ENCODE measurements at places on chromosomes 7 and 10.

GRCh38 chr10:110225441-110225755 is 18.0 kb downstream of the MXI1 start:
- no peak for DNase-seq

DNA sequence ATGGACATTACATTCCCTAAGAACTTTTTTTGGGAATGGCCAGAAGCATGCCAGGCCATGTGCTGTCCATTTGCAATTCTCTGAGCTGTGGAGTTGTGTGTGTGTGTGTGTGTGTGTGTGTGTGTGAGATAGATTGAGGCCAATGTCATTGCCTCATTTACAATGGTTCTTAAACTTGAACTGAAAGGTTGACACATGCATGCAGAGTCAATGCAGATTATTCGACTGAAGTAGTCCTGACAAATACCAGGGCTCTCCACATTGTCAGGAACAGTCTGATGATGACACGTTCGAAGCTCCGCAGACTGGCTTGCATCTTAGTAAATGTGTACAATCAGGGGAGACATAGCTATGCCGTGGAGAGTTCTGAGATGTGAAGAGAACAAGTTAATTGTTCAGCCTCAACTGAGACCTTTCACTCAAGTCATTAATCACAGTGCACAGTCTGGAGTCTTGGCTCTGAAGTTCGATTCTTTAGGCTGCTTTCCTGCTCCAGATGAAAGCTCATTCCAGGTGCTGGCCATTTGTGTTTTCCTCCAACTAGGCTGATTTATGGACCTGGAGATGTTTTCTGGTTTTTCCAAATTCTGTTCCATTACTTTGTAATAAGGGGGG is 921.9 kb downstream of the LRMDA start:
- DNase-seq: no peak

GRCh38 chr7:13986208-13986607 is 3.3 kb downstream of the ETV1 start:
- no peak for DNase-seq

- no peak for DNase-seq
These were observed 41.0 kb upstream of the C10orf120 start for GRCh38 chr10:122740640-122741039.

- no peak for DNase-seq
These were observed 283.6 kb downstream of the BICC1 start for GRCh38 chr10:58796242-58796641.

DNA sequence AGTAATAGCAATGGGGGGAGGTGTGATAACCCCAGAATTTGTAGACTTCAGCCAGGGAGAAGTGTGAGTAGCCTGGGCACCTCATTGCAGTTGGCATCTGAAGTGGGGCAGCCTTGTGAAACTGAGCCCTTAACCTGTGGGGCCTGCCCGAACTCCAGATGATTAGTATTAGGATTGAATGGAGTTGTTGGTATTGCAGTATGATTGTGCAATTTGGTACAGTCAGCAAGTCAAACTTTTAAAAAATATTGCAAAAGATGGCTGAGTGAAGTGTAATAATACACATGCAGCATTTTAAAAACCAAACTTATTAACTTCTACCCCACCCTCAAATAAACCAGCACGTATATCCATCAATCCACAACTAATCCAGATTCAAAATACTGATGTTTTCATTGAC is 9.3 kb downstream of the RBM33 start:
- no peak for DNase-seq

DNA sequence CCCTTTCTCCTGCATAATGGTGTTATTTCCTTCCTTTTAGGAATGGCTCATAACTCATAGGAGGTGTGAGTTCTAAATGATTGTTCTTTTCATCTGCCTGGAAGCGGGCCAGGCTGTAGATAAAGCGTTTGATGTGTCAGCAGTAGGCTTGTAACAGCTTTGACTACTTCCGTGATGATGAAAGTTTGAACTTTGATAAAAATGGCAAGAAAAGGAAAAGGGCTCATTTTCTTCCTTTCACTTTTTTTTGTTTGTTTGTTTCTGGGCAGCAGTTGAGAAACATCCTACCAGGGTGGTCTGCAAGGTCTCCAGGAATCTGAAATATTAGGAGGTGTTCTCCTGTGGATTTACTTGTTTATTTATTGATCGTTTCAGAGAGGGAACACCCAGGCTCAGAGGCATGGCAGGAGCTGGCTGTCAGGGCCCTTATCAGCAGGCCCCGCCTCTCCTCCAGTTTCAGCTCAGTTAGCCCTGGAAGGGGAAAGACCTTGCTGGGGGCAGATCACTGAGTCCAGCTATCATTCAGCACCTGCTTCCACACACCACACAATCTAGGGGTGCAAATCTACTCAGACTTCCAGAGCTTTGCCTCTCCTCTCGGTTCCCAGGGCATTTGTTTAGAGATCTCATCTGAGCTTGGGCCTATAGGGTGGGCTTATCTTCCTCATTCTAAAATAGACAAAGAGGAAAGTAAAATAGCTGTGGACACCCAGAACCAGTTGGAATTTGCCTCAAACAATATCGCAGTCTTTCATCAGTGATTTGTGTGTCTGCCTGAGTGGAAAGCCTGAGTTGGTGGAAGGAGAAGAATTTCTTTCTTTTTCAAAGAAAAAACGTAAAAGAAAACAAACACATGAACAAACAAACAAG is 130.9 kb downstream of the BMPER start:
- no peak for DNase-seq

DNA sequence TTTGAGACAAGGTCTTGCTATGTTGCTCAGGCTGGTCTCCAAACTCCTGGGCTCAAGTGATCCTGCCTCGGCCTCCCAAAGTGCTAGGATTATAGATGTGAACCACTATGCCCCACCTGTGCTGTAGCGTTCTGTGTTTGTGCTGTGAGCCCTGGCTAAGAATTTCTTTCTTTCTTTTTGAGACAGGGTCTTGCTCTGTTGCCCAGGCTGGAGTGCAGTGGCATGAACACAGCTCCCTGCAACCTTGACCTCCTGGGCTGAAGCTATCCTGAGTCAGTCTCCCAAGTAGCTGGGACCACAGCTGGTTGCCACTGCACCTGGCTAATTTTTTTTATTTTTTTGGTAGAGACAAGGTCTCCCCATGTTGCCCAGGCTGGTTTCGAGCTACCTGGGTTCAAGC is 11.4 kb downstream of the TSPAN13 start:
- no peak for DNase-seq

DNA sequence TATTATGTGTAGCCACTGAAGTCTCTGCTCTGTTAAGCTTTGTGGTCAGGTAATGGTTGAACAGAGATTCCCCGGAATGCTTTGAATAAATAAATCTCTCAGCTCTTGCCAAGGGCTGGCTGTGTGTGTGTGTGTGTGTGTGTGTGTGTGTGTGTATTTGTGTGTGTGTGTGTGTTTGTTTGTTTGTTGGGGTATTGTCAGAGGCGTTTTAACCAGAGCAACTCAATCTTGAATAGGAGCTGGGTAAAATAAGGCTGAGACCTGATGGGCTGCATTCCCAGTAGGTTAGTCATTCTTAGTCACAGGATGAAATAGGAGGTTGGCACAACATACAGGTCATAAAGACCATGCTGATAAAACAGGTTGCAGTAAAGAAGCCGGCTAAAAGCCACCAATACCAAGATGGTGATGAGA is 256.2 kb upstream of the CACNA2D1 start:
- no peak for DNase-seq

DNA sequence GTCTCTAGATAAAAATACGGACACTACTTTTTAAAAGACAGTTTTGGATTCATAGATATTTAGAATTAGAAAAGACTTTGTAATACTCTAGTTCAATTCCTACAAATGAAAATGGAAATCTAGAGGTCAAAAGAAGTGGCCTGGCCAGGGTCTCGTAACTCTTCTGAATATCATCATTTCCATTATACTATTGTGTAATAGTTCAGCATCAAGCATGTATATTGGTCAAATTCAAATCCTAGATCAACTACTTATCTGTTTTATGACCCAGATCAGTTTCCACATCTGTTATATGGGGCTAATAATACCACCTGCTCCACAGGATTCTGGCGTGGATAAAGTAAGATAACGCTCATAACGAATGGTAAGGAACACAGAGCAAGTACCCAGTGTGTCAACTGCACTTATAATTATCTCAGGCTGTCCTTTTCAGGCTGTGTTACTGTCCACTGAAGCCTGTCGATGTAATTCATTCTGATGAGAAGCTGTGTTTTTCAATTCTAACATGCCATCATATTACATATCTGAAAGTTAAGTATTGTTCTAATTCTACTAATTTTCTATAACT is 54.3 kb downstream of the ARHGAP21 start:
- no peak for DNase-seq

DNA sequence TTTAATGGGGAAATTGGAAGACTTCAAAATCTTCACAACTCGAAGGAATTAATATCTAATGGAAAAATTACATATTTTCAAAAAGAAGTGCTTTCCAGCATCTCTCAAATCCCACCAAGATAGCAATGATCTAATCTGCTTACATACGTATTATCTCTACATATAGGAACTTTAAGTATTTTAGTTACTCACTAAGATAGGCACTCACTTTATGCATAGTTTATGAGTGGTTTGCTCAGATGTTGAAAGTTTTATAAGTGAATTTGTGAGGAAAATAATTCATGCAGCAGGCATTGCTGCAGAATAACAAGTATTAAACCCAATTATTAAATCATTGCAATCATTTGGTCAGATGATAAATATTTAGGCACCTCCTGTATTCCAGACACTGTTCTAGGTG is 2.3 kb upstream of the CYTH3 start:
- DNase-seq: no peak

DNA sequence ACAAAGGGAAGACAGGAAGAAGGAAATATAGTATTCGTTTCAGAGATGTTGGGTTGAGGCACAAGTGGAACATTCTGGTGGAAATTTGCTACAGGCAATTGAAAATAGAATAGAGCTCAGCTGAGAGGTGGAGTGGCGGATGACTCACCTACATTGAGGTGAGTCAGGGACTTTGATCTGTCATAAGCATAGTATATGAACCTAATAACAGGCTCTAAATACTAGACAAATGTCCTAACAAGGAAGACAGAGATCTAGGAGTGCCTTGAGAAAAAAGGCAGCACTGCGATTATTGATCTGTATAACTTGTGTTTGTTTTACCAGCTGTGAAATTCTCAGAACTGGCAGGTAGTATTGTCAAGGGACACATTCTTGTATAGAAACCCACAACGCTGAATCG is 907 bp upstream of the IFRD1 start:
- peak; percentile 44 for DNase-seq

- no peak for DNase-seq
These were observed 79.3 kb upstream of the AFAP1L2 start for GRCh38 chr10:114483575-114483974.

DNA sequence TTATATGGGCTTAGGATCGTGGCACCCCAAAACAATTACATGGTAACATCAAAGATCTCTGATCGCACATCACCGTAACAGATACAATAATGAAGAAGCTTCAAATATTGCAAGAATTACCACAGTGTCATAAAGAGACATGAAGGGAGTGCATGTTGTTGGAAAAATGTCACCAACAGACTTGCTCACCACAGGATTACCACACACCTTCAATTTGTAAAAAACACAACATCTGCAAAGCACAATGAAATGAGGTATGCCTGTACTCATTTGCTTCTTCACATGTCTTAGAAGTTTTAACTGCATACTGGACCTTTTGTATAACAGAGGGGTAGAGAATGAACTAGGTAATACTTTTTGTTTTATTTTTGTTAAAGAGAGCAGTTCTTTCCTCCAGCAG is 96.6 kb downstream of the TPST1 start:
- DNase-seq: no peak

GRCh38 chr7:107017965-107018719 is 26.4 kb upstream of the PRKAR2B start:
- no peak for DNase-seq

GRCh38 chr7:48292949-48293348 is 121.7 kb downstream of the ABCA13 start:
- no peak for DNase-seq

DNA sequence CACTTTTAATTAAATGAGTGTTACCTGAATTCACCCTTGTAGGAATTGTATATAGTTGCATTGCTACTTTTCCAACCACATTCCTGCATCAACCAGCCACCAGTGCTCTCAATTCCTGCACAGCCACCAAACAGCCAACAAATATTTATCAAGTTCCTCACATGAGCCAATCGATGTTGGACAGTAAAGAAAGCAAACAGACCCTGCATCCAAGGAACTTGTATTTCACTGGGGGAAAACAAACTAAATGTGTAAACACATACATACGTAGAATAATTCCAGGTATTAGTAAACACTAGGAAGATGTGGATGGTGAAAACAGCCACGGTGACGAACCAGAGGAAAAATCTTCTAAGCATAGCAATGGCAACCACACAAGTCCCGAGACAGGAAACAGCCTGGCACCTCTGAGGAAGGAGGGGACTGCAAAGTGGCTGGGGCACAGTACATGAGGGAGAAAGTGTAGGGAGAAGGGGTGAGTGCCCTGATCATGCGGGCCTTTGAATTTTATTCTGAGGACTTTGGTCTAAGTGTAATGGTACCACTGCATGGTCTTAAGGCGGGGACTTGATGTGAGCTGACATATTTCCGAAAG is 111.2 kb downstream of the XRCC2 start:
- no peak for DNase-seq

GRCh38 chr10:6027929-6028328 is 34.2 kb downstream of the IL2RA start:
- DNase-seq: peak; percentile 31

GRCh38 chr10:94061026-94061425 is 67.3 kb downstream of the PLCE1 start:
- no peak for DNase-seq

DNA sequence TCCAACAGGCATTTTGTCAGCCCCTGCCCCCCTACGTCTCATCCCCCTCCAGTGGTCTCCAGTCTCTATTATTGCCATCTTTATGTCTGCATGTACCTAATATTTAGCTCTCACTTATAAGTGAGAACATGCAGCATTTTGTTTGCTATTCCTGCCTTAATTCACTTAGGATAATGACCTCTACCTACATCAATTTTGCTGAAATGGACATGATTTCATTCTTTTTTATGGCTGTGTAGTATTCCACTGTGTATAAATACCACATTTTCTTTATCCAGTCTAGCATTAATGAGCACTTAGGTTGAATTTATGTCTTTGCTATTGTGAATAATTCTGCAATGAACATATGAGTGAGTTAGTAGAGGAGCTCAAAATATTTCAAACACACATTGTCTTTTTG is 229.9 kb downstream of the SEMA3E start:
- no peak for DNase-seq

- DNase-seq: peak; percentile 27
These were observed 12.4 kb downstream of the CPA5 start for GRCh38 chr7:130356876-130357611.

GRCh38 chr7:1558841-1559625 is 3.0 kb upstream of the TMEM184A start:
- DNase-seq: no peak

GRCh38 chr10:35626971-35627507 is 15.1 kb downstream of the FZD8 start:
- DNase-seq: no peak

Measured in activated T-cell treated with anti-CD3 and anti-CD28 coated beads, Interleukin-2, amount 50 U/mL, for 24 hours (primary cell).